ENCODE measurements at places on chromosomes 6 and 20.

GRCh38 chr6:26322645-26323482 lies 42.1 kb upstream of the BTN3A2 start:
- peak; percentile 64 for DNase-seq

GRCh38 chr6:17870300-17871188 lies 116.9 kb downstream of the KIF13A start:
- DNase-seq, result no peak

DNA sequence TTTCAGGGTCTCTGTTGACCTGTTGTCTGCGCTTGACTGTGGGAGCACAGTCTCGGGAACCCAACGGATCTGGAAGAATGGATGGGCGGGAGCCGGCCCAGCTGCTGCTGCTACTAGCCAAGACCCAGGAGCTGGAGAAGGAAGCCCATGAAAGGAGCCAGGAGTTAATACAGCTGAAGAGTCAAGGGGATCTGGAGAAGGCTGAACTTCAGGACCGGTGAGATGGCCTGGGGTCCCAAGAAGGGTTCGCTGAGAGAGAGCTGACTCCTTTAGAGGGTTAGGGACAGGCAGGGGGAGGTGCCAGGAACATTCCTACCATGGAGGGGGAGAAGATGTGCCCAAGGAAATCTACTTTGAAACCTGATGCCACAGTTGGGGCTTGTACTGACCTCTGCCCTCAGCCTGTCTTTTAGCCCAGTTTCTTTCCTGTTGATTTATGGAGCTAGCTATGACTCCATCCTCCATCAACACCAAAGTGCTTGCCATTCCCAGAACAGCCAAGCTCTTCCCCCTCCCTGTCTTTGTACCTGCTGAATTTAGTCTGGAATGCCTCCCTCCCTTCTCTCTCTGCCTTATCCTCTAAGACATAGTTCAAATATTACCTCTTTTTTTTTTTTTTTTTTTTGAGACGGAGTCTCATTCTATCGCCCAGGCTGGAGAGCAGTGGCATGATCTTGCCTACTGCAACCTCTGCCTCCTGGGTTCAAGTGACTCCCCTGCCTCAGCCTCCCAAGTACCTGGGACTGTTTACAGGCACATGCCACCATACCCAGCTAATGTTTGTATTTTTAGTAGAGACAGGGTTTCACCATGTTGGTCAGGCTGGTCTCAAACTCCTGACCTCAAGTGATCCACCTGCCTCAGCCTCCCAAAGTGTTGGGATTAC lies 12.2 kb downstream of the CEP250 start:
- no peak for DNase-seq

GRCh38 chr6:3825851-3826581 lies 23.2 kb upstream of the FAM50B start:
- no peak for DNase-seq

DNA sequence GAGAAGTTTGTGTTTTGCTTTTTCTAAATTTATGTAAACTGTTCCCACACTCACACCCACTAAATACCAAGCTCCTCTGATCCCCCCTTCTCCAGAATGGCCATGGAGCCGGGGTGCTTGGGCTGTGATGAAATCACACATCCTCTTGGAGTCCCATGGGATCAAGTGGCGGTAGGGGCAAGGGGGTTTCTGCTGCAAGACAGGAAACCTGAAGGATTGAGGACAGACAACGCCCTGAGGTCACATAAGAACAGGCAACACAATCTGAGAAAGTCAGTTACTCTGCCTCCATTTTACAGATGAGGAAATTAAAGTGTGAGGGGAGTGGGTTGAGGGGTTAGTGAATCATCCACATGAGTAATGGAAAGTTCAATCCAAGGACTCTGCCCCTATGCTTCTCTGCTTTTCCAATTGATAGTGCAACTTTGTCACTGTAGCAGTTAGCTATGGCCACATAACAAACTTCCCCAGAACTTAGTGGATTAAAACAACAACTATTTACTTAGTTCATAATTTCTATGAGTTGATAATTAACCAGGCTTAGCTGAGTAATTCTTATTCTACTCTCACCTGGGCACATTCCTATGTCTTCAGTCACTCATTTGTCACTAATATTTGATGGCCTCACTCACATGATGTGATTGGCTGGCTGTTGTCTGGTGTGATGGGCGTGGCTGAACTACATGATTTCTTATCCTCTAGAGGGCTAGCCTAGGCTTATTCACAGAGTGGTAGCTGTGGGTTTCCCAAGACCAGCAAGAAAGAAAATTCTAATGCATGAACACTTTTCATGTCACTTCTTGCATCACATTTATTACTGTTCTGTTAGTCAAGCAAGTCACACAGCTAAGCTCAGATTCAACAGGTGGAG lies 311.1 kb upstream of the RNF24 start:
- DNase-seq, result no peak

DNA sequence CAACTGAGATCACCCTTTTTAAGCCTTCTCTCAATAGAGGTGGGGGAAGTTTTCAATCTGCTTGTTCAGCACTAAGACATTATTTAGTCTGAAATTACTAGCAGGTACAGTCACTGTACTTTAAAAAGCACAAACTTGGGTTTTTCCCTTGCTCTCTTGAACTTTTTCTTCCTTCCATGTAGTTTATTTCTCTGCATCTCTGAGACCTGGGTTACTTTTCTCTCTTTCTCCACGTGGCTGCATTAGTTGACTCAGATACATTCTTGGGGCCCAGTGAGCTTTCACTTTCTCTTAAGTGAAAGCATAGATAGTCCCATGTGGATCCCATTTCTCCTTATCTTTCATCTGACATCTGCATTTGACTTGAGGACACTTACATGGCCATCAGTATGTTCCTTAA lies 433.9 kb upstream of the MAP3K7 start:
- no peak for DNase-seq

- no peak for DNase-seq
Observed at GRCh38 chr20:56933331-56933698, 304.2 kb downstream of the TFAP2C start.

- no peak for DNase-seq
Observed at GRCh38 chr6:16249971-16250370, 11.6 kb downstream of the GMPR start.

DNA sequence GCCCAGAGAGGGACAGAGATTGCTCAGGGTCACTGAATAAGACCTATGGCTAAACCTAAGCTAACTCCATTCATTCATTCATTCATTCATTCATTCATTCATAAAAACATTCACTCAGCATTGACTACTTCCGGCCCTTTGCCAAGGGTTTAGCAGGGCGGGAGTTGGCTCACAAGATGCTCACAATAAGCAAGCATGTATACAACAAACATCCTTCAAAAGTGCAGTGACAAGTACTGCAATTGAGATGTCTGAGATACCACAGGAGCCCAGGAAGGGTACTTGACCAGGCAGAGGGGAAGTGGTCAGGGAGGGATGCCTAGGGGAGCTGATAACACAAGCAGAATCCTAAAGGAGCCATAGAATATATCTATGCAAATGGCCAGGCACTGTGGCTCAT lies 18.2 kb upstream of the KIAA1755 start:
- no peak for DNase-seq

- DNase-seq, result no peak
Observed at GRCh38 chr6:91704531-91704930, 1117.7 kb upstream of the MAP3K7 start.

DNA sequence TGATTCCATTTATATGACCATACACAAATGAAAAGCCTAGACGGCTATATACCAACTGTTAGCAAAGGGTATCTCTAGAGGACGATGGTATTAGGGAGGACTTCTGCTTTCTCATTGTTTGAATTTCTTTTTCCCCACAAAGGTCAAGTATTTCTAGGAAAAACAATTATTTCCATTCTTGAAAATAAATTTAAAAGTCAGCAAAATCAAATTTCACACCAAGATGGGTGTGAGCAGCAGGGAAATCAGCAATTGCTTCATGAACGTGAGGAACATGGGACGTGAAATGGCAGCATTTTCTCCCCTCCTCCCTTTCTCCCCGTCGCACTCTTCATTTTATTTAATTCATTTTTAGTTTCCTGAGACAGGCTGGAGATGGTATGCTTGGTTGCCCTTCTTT lies 5.2 kb upstream of the ZFAND3 start:
- no peak for DNase-seq

GRCh38 chr6:3210024-3210610 lies 17.3 kb downstream of the TUBB2B start:
- DNase-seq, result no peak

DNA sequence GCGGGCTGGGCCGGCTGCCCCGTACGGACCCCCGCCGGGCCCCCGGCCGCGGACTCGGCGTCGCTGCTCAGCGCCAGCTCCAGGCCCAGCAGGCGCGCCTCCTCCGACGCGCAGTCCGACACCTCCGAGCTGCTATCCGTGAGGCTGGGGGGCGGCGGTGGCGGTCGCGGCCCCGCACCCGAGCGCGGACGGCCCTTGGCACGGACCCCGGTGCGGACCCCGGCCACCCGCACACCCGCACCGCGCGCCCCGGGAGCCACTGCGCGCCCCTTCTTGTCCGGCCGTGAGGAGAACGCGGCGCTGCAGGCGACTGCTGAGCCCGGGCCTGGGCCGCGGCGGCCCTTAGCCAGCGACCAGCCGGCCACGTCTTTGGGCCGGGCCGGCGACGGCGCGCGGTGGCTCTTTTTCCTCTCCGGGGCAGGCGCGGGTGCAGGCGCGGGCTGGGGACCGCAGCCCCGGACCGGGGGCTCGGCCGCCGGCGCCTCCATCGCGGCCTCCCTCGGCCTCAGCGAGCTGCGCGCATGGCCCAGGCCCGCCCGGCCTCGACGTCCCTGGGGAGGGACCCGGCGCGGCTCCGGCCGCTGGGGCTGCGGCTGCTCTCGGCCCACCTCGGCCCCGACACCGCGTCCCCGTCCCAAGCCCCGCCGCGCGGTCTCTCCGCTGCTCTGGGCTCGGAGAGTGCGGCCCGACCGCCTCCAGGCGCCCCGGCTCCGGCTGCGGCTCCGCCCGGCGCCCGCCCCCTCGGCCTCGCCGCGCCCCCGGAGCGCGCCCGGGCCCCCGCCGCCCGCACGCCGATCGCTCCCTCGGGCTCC lies 12.9 kb upstream of the TLDC2 start:
- DNase-seq, result no peak

DNA sequence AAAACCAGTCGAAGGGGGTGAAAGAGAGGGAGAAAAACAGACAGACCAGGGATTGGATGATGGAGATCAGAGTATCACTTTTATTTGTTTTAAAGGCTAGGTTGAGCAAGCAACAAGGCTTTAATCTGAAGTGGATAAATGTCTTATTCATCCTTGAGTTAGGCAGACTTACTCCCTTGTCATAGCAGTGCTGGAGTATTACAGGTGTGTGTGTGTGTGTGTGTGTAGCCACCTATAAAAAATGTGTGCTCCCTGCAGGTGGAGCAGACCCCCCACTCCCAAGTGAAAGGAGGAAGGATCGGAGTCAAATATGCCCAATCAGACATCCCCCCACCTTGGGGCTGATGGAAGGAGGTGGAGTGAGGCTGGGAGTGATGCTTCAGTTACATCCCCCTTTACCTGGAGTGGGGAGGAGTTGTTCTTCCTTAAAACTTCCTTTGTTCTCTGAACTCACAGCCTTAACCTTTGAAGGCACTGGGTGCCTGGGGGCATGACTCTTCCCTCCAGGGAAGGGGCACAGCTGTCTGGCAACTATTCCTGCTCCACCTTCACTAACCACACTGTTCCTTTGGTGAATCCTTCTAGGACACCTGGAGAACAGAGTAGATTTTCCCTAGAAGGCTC lies 27.3 kb downstream of the PTK7 start:
- DNase-seq, result no peak

DNA sequence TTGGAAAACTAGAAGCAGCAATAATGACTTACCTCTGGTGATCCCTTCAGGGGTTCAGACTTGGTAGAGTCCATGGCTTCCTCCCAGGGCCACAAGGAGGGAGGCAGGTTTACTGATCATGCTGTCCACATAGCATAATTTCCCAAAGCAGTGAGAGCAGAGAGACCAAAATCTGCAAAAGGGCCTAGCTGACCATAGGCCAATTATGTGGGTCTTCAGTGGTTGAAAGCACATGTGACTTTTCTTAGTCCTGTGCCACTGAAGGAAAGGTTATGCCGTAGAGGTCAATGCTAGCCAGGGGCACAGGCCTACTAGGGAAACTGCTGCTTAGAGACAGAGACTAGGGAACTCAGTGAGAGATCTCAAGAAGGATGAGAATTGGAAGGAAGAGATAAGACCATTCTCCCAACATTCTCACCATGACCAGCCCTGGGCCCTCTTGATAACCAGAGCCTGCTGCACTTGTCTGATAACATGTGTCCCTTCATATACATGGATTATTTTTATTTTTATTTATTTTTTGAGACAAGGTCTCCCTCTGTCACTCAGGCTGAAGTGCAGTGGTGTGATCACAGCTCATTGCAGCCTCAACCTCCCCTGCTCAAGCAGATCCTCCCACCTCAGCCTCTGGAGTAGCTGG lies 2.0 kb upstream of the GTPBP2 start:
- no peak for DNase-seq

- no peak for DNase-seq
Observed at GRCh38 chr6:11222385-11223277, 9.8 kb downstream of the NEDD9 start.

DNA sequence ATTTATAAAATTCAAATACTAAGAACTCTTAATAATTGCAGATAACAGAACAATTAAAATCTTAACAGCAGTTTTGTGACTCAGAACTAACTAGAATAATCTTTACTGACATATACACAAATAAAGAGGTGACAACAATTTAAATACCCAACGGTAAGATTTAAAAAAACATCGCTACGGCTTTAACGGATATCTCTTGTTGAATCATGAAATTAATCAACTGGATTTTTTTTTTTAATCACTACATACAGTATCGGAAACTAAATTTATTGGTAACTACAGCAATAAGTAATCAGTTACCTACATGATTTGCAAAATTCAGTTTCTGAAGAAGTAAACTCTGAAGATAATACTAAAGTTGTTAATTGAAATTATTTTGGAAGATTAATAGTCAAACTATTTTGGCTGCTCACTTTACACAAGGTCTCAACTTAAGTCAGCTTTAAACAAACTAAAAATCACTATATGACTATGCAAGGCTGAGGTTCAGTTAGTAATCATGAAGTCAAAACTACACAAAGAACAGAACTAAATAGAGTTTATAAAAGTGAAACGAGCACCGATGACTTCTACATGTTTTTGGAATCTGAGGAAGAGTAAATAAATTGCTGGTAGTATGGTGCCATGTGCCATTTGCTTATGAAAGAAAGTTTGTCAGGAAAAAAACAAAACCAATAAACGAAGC lies 128.8 kb downstream of the HUS1B start:
- DNase-seq, result no peak

- no peak for DNase-seq
Observed at GRCh38 chr20:10861619-10862018, 187.8 kb upstream of the JAG1 start.

- no peak for DNase-seq
Observed at GRCh38 chr6:24458134-24458533, 31.2 kb downstream of the GPLD1 start.

GRCh38 chr6:41896281-41896680 lies 1.1 kb upstream of the USP49 start:
- no peak for DNase-seq
